ENCODE measurements at places on chromosomes 4 and X.
A peak's percentile ranks its signal among the peaks of the same experiment; 100 is the strongest.

GRCh38 chr4:142230991-142231390 is 594.6 kb downstream of the IL15 start:
- H3K36me3 ChIP-seq: no peaks in the 10 kb centered on the region
- no peak for DNase-seq
- H3K27ac ChIP-seq: no peak overlapping the region
- no peaks in the 10 kb centered on the region for H3K27me3 ChIP-seq
- no peaks in the 10 kb centered on the region for H3K4me1 ChIP-seq

DNA sequence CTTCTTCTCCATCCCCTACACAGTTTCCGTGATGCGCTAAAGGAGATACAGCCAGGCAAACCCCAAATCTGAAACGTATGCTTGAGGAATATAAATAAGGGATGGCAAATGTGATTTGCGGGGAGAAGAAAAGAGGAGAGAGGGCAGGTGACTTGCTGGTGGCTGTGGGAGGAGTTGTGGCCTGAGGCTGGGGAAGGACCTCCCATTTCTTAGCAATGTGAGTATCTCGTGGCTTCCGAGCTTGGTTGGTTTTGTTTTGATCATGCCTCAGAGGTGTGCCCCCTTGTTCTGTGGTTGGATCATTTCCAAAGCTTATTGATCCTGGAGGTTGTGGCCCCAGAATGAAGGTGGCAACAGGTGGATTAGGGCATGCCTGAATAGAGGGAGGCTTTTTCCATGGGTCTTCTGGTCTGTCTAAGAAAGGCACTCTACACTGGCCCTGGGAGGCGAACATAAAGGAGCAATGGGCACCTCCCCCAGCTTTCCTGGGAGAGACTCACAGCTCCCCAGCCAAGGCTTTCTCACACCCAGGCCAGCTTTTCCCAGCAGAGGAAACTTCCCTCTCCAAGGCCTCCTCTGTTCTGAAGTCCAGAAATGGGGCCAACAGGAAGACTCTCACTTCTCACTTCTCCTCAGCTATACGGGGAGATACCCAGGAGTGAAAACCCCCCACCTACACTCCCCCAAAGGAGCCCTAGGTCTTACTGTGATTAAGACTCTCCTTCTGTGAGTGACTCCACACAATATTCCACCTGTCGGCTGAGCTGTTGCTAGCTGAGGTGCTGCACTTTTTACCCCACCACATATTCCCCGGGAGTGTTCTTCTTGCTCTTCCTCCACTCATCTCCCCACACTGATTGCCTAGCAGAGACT is 40.0 kb downstream of the C4orf51 start:
- H3K36me3 ChIP-seq: no peaks in the 10 kb centered on the region
- DNase-seq: no peak
- H3K4me1 ChIP-seq: peaks cover 14% of the 10 kb centered on the region
- no peak overlapping the region for H3K4me3 ChIP-seq
- no peak overlapping the region for H3K27ac ChIP-seq

DNA sequence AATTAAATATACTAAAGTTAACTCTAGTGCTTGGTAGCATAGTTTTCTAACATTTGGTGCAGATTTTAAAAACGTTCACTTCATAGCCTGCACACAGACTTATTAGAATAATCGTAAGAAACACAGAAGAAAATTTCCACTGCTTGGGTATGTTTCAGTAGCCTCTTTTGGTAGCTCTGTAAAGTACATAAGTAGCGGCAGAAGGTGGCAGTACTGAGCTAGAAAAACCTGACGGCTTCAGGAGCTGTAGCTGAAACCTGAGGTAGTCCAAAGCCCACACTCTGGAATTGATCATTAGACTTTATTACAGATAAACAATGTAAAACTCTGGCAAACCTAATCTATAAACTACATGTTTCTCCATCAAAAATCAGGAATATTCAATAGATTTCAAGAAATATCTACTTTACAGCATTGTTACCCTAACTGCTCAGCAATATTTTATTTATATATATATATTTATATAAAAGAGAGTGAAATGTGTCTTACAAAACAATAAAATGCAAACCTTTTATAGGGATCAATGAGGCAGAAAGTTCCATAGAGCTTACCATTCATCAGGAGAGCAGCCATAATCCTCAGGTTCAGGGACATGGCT is 88.2 kb downstream of the ATP8A1 start:
- peak; percentile 75 for DNase-seq
- H3K4me1 ChIP-seq: no peaks in the 10 kb centered on the region
- H3K27ac ChIP-seq: no peak overlapping the region
- no peaks in the 10 kb centered on the region for H3K27me3 ChIP-seq
- H3K4me3 ChIP-seq: no peak overlapping the region

DNA sequence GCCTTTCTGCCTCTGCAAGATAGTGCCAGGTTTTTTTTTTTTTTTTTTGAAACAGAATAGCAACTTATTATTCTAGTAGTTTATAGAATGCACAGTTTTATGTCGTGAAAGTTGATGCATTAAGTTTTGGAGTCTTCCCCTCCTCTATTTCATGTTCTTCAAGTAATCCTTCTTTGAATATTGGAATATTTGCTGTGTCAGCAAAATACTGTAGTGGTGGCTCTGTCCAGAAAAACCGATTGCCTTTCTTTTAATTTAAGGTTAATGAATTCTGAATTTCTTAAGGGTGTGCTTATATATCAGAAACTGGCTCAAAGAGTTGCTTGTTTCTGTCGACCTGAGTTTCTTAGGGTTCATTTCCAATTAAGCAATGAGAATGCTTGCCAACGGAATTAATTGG is 34.8 kb upstream of the TMSB15B start:
- no peak overlapping the region for H3K27ac ChIP-seq
- peaks cover 5% of the 10 kb centered on the region for H3K4me1 ChIP-seq
- no peak for DNase-seq
- peaks cover 4% of the 10 kb centered on the region for H3K36me3 ChIP-seq

- no peak overlapping the region for H3K4me3 ChIP-seq
- H3K36me3 ChIP-seq: no peaks in the 10 kb centered on the region
- no peaks in the 10 kb centered on the region for H3K27me3 ChIP-seq
These were observed 109.4 kb downstream of the GPR143 start for GRCh38 chrX:9656277-9656676.

- peaks cover 4% of the 10 kb centered on the region for H3K27me3 ChIP-seq
- no peak overlapping the region for H3K4me3 ChIP-seq
- peaks cover 37% of the 10 kb centered on the region for H3K4me1 ChIP-seq
- H3K27ac ChIP-seq: peak overlapping the region; percentile 68
- no peak for DNase-seq
These were observed 56.4 kb downstream of the RAB28 start for GRCh38 chr4:13427599-13428325.

- peaks cover 6% of the 10 kb centered on the region for H3K27me3 ChIP-seq
- H3K4me3 ChIP-seq: no peak overlapping the region
- no peak overlapping the region for H3K27ac ChIP-seq
- H3K36me3 ChIP-seq: peaks cover 29% of the 10 kb centered on the region
- peaks cover 20% of the 10 kb centered on the region for H3K4me1 ChIP-seq
- no peak for DNase-seq
These were observed 8.6 kb downstream of the APEX2 start for GRCh38 chrX:55008571-55009358.

GRCh38 chr4:74930162-74930561 is 2.8 kb upstream of the PARM1 start:
- H3K4me1 ChIP-seq: peaks cover 11% of the 10 kb centered on the region
- DNase-seq: no peak
- H3K36me3 ChIP-seq: no peaks in the 10 kb centered on the region
- H3K27me3 ChIP-seq: peaks cover 17% of the 10 kb centered on the region
- H3K27ac ChIP-seq: no peak overlapping the region
